Progenitor cell of endocrine pancreas (in vitro differentiated cells): ENCODE measurements at places on chromosomes 16 and 17.

DNA sequence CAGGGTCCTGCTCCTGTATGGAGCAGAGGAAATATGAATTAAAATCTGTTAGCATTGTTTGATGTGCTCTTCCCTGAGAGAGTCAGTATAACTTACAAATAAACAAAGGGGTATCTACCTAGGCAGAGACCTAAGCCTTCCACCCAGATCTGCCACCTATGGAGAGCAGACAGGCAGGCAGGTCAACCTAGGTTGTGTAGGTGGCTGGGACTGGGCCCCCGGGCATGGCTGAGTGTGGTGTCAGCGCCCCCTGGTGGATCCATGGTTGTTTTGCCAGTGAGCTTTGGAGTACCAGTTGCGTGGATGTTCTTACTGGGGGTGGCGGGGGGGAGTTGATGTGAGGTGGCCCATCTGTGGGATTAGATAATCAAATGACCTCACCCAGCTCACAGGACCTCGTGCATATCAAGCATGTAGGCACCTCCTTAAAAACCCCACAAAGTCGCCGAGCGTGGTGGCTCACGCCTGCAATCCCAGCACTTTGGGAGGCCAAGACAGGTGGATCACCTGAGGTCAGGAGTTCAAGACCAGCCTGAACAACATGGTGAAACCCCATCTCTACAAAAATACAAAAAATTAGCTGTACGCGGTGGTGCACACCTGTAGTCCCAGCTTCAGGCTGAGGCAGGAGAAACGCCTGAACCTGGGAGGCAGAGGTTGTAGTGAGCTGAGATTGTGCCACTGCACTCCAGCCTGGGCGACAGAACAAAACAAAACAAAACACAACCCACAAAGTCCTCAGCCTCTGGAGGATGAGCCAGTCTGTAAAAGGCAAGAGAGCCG is 17.6 kb downstream of the DUS2 start:
- DNase-seq, result peak; percentile 77

DNA sequence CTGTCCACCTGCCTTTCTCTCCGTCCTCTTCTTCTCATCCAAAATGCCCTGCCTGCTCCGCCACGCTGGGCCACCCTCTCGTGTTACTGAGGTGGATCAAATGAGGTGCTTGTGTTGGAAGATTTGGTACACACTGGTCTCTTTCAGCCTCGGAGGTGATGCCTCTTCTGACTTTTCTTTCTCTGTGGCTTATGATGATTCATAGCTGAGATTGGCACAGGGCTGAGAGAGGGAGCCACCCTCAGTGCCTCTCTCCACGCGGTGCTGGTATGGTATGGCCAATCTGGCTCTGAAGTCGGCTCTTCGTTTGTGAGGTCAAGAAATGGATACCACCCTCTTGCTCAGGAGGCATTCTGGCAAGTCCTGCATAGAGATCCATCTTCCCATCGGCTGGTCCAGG is 82.4 kb downstream of the PLCG2 start:
- no peak for DNase-seq

DNA sequence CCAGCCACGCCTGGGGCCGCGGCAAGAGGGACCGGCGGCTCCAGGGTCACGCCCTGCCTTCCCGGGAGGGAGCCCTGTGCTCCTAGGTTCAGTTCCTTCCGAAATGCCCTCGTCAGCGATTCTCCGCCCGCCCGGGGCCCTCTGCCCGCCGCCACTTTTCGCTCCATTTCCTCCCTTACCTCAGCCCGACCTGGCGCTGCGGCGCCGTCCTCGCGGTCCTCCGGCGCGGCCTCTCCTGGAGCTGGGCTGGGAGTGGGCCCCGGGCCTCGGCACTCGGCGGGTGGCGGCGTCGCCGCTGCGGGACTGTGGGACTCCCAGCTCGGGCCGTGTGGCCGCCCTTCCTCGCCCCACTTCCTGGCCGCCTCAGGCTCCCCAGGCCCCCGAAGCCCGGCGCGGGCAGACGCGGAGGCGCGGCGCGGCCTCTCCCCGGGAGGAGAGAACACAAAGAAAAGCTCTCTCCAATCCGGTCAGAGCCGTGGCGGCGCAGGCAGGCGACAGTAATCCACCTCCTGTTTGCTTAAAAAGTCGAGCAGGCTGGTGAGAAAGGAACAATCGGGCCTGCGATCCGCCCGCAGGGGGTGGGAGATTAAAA is 1.6 kb downstream of the BAHCC1 start:
- peak; percentile 42 for DNase-seq

- DNase-seq, result no peak
Measured at GRCh38 chr17:69677130-69677529, 262.6 kb downstream of the MAP2K6 start.

GRCh38 chr16:30527635-30528178 is 1.3 kb upstream of the ZNF768 start:
- DNase-seq, result no peak

- DNase-seq, result peak; percentile 53
Measured at GRCh38 chr17:80036715-80037477, 454 bp downstream of the CCDC40 start.

DNA sequence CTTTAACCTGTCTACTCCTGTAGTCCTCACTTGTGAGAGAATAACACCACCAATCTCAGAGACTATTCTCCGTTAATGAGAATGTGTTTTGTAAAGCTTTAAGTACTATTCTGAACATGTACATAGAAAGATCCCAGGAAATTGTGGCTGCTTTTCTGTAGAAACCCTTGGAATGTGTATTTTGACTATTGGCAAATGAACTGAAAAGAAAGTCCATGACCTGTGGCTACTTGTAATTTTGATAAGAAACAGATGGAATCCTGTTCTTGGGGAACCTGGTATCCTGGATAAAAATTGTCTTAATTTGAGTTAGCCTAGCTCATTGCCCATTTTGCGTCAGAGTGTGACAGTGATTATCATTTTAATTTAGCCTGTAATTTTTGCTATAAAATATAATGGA is 9.1 kb downstream of the CTCF start:
- DNase-seq, result no peak

- DNase-seq, result no peak
Measured at GRCh38 chr17:34242587-34243363, 12.3 kb upstream of the CCL2 start.

DNA sequence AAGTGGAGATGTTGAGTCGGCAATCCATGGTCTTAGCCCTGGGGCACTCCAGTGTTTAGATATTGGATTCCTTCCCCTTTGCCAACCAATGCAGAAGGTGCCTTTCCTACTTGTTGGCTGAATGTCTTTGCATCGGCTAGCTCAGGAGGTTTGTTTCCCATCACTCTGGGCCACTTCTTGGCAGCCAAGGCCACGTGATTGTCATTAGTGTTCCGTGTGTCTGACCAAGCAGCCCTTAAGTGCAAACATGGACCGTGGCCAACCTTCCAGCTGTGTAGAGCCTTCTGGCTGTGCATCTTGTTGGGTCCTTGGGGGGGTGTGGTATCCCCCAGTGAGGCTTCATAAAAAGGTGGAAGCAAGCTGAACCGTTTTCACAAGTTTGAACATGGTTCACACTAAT is 66.0 kb downstream of the GNAO1 start:
- DNase-seq, result no peak

DNA sequence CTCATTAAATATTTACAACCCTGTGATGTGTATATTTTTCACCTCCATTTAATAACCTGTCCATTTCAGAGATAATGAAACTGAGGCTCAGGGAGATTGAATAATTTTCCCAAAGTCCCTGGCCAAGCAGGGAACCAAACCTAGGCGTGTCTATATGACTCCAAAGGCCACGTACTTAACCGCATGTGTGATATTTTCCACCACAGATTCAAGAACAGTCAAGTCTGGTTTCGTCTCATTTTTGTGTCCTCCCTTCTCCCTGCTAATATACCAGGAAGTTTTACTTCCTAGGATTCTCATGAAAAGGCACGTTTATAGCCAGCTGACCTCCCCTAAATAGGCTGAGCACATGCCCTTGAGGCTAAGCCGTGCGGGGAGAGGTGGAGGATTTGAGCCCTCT is 15.3 kb downstream of the WFIKKN2 start:
- DNase-seq, result no peak

DNA sequence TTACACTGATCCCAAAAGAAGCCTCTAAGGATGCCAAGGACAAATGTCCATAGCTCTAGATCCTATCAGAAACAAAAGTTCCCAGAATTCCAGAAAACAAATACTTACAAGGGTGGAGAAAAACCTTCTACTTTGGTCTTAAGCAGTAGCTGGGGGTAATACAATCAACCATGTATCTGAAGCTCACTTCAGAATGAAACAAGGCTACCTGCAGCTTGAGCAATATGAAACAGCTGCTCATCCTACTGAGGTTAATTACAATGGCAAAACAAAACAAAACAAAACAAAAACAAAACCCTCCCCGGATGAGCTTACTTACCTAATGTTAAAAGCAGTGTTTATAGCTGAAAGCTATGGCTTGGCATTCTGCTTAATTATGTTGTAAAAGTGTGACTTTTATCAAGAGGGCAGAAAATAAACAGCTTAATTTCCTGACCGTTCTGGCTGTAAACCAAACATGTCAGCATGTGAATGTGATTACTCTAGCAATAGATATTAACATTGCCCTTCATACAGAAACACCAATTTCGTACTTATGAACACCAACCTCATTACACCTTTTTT is 10.5 kb downstream of the PDZD9 start:
- no peak for DNase-seq

GRCh38 chr17:27491713-27492190 is 35.5 kb downstream of the KSR1 start:
- no peak for DNase-seq

GRCh38 chr17:58517378-58517927 is 3.0 kb upstream of the MTMR4 start:
- DNase-seq, result no peak

GRCh38 chr17:9971991-9972390 is 66.9 kb upstream of the RCVRN start:
- DNase-seq, result no peak

DNA sequence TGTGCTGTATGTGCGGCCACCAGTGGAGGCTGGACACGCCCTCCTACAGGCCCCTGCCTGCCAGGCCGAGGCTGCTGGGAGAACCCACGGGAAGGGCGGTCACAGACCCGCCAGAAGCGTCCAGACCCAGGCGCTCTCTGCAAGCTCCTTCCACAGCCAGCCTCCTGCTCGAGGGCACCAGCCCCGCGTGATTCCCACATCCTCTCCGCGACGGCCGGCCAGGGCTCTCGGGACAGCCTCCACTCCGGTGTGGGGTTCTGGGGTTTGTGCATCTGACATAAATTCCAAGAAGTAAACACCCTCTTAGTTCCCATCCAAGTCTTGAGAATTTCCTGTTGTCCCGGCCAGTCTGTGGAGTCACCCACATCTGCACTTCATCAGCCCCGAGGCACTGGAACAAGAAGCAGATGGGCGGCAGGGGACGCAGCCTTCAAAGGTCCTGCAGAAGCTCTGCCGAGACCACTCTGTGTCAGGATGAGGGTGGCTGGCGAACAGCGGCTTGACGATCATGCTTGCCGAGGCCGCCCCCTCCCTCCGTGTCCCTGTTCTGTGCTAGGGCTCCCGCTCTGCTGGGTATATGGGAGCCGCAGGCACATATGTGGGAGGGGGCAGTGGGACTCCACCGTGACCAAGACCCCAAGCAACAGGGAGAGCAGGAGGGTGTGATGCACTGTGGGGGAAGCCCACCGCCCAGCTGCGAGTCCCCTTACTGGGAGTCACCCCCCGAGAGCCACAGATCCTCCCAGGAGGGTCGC is 2.4 kb upstream of the TMEM204 start:
- no peak for DNase-seq

- DNase-seq, result no peak
Measured at GRCh38 chr17:17837966-17838962, 1.5 kb upstream of the SREBF1 start.

DNA sequence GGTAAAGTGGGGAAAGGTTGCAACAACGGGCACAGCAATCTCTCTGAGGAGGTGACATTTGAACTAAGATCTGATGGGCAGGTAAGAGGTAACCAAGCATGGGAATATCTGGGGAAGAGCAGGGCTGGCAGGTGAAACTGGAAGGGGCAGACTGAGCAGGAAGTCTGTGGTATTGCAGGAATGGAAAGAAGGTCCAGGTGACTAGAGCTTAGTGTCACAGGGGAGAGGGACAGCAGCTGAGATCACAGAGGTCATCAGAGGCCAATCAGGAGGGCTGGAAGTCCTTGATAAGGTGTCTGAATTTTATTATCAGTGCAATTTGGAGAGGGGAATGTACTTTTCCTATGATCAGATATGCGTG is 73.3 kb upstream of the DHX40 start:
- DNase-seq, result no peak

- DNase-seq, result no peak
Measured at GRCh38 chr17:20098314-20098713, 89.2 kb downstream of the SPECC1 start.

DNA sequence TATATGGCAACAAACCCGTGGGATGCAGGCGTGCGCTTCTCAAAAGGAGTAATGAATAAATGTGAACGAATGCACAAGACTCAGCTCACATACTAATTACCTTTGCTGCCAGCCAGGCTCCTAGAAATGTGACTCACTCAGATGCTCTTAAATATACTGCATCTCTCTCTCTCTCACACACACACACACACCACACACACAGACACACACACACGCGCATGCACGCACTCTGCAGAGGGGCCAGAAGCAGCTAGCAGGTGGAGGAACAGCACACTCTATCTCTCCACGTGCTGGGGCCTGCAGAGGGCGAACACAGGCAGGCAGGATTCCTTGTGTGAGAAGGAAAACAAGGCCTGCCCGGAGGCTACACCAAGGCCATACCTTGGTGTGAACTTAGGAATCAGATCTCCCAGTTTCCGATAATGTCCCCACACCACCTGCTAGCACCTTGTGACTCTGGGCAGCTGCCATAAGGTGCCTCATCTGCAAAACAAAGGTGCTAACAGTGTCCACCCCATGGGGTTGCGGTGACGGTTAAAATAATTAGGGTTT is 5.3 kb downstream of the GPRC5B start:
- no peak for DNase-seq
